ENCODE measurements at places on chromosomes 13 and 19. TPM values are rescaled to one million over a fixed set of nuclear protein-coding genes. Genes with fewer than 3 reads are reported as not detected.

Gene PRKD2
- 20.0 TPM for total RNA-seq

Gene PTGER1
- total RNA-seq, result not detected

Gene ITGBL1
- 0.89 TPM for total RNA-seq

Gene TPM4
- total RNA-seq, result 76.9 TPM

Gene PET100
- 15.5 TPM for total RNA-seq
